ENCODE measurements at places on chromosomes 13 and 19. TPM values are rescaled to one million over a fixed set of nuclear protein-coding genes. Genes with fewer than 3 reads are reported as not detected.

The CILP2 gene
- 2.9 TPM for total RNA-seq

DNA sequence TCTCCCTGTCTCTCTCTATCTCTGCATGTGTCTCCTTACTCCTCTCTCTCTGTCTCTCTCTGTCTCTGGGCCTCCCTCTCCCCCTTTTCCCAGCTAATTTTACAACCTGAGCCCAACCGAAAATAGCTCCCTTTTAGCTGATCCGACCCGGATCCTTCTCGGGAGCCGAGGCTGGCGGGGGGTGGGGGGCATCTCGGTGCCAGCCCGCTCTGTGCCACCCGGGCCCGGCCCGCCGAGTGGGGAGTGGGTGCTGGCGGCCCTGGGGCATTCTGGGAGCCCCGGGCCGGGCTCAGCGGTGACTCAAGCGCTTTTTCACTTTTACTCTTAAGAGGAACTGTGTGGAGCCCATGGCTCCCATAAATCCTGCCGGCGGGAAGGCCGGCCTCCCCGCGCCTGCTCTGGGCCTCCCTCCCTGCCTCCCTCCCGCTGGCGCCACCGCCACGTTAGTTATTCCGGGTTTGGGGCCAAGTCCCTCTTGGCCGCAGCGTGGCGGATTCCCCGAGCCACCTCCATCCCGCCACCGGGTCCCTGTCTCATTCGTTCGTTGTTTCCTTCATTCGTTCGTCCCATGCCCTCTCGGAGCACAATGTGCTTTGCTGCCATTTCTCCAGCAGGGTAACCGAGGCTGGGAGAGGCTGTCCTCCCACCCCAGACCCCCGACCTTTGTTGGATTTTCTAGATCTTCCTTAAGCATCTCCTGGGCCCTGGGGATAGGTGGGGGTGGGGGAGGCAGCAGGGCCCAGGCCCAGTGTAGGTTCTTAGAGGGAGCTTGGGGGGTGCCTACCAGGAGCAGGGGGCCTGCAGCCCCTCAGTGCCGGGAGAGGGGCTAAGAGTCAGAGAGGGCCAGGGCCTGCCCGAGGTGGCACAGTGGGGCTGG lies 3.2 kb downstream of the NFIC start:
- H3K27ac ChIP-seq, result no peak overlapping the region
- peak overlapping the region; percentile 68 for H3K4me3 ChIP-seq
- no peaks in the 10 kb centered on the region for H3K36me3 ChIP-seq
- DNase-seq, result no peak
- peaks cover 4% of the 10 kb centered on the region for H3K4me1 ChIP-seq

- no peak for DNase-seq
- no peaks in the 10 kb centered on the region for H3K27me3 ChIP-seq
- no peaks in the 10 kb centered on the region for H3K4me1 ChIP-seq
- no peaks in the 10 kb centered on the region for H3K36me3 ChIP-seq
Measured at GRCh38 chr19:28711411-28711810, 501.5 kb downstream of the UQCRFS1 start.

DNA sequence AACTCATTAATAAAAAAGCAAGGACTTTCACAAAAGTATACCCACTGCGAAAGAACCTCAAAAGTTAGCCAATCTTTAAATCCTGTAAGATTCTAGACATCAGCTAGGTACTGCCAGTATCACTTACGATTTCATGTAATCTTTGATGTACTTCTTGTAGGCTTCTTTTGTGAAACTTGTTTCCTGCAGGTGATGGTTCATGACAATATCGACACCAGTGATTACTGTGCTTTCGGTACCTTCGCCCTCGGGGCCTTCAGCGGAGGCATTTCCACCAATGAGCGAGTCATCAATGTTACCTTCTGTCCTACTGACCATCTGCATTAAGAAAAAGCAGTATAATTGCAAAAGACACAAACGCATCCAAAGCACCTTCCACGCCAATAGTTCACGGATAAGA lies 1.1 kb downstream of the TPT1 start:
- peaks cover 41% of the 10 kb centered on the region for H3K36me3 ChIP-seq
- H3K4me3 ChIP-seq, result peak overlapping the region; percentile 100
- H3K27me3 ChIP-seq, result peaks cover 4% of the 10 kb centered on the region
- H3K27ac ChIP-seq, result peak overlapping the region; percentile 100
- DNase-seq, result no peak

GRCh38 chr13:30816736-30817135 lies 81.4 kb downstream of the ALOX5AP start:
- no peak overlapping the region for H3K4me3 ChIP-seq
- H3K36me3 ChIP-seq, result no peaks in the 10 kb centered on the region
- DNase-seq, result no peak
- H3K4me1 ChIP-seq, result peaks cover 15% of the 10 kb centered on the region
- H3K27ac ChIP-seq, result no peak overlapping the region
- no peaks in the 10 kb centered on the region for H3K27me3 ChIP-seq

DNA sequence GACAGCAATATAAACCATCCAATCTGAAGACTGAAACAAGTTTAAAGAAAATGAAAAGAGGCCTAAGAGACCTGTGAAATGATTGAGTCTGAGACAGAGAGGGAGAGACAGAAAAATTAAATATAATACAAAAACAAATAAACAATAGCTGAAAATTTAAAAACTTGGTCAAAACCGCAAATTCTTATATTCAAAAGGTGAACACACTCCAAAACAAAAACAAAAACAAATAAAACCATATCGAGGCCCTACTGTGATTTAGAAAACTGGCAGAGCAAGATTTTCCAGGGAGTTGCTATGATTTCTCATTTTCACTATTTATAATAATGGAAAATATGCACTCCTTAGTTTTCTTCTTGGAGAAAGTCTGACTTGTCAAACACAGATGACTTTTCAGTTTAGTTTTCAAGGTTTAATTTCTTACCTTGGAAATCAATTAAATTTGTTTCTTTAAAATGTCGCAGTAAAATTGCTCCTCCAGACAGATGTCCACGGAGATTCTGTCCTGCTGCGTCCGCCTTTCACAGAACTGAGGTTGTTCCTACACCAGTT lies 1420.3 kb downstream of the UQCRFS1 start:
- H3K4me3 ChIP-seq, result peak overlapping the region; percentile 93
- H3K4me1 ChIP-seq, result peaks cover 20% of the 10 kb centered on the region
- no peak for DNase-seq
- H3K36me3 ChIP-seq, result peaks cover 14% of the 10 kb centered on the region
- peak overlapping the region; percentile 79 for H3K27ac ChIP-seq
- no peaks in the 10 kb centered on the region for H3K27me3 ChIP-seq

GRCh38 chr19:15643387-15643786 lies 2.7 kb downstream of the CYP4F3 start:
- DNase-seq, result no peak
- H3K27me3 ChIP-seq, result no peaks in the 10 kb centered on the region
- H3K36me3 ChIP-seq, result peaks cover 10% of the 10 kb centered on the region
- H3K4me1 ChIP-seq, result no peaks in the 10 kb centered on the region
- no peak overlapping the region for H3K4me3 ChIP-seq

DNA sequence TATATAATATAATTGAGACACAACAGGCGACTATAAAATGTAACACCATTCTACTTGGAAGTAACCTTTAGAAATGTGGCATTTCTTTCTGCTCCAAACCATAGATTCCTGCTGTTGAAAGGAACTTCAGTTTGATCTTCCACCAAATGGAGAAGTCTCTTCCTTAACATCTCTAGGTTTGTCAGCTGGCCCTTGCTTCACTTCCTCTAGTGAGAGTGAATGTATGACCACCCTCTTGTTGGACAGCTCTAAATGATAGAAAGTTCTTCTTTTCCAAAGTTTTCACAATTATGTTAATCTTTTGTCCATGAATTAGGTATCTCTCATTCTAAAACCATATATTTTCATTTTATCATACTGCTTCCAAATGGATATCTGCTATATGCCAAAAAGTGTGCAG lies 13.8 kb upstream of the COG6 start:
- no peaks in the 10 kb centered on the region for H3K27me3 ChIP-seq
- H3K4me1 ChIP-seq, result no peaks in the 10 kb centered on the region
- no peaks in the 10 kb centered on the region for H3K36me3 ChIP-seq
- no peak overlapping the region for H3K4me3 ChIP-seq

GRCh38 chr19:38697641-38698071 lies 46.6 kb downstream of the CAPN12 start:
- no peak overlapping the region for H3K27ac ChIP-seq
- H3K27me3 ChIP-seq, result no peaks in the 10 kb centered on the region
- peaks cover 63% of the 10 kb centered on the region for H3K4me1 ChIP-seq

DNA sequence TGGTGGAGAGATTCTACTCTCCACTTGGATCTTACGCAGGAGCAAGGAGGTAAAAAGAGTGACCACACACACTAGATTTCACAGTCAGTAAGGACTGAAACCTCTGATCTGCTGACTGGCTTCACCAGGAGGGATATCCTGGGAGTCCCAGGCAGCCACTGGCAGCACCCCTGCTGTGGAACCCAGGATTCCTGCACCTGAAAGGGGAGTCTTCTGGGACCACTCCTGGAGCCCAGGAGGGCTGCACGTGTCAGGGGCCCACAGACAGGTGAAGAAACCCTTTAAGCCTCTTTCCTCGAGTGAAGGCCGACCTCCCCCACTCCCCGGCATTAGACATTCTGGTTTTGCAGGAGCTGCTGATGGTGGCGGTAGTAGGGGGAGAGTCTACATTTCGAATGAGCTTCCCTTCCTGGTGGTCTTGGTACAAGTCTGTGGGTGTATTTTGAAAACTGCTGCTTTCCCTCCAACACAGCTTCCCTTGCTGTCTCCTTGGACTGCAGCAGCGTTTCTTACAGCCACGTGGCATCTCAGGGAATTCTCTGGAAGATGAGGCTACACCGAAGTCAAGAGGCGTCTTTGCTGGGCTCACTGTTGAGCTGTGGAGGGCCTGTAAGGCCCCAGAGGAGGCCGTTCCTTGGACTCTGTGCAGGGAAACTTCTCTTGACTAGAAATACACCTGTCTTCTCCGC lies 62.6 kb downstream of the ALOX5AP start:
- H3K27ac ChIP-seq, result no peak overlapping the region
- H3K4me1 ChIP-seq, result peaks cover 40% of the 10 kb centered on the region
- H3K36me3 ChIP-seq, result no peaks in the 10 kb centered on the region
- DNase-seq, result no peak
- H3K4me3 ChIP-seq, result no peak overlapping the region
- H3K27me3 ChIP-seq, result no peaks in the 10 kb centered on the region

GRCh38 chr19:9672893-9673292 lies 2.0 kb downstream of the ZNF562 start:
- H3K4me1 ChIP-seq, result peaks cover 9% of the 10 kb centered on the region
- H3K36me3 ChIP-seq, result peaks cover 45% of the 10 kb centered on the region
- no peak overlapping the region for H3K27ac ChIP-seq
- peak overlapping the region; percentile 77 for H3K4me3 ChIP-seq
- H3K27me3 ChIP-seq, result no peaks in the 10 kb centered on the region
- no peak for DNase-seq

The NKG7 gene
- total RNA-seq, result not detected

DNA sequence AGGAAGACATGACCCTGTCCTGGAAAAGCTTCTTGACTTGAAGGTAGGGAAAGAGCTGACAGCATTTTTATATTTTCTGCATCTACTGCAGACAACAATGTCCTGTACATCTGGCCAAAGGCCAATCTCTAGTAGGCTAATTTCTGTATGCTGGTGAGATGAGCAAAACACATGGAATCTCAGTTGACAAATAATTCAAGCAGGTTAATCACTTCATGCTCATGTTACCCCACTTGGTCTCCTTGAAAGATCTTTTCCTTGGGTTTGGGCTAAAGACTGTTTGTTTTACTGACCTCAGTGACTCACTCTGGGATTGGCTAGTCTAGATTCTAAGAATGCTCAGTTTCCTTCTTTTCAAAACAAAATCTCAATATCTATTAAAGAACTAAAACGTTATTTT lies 298.8 kb downstream of the LMO7 start:
- DNase-seq, result no peak
- H3K4me1 ChIP-seq, result no peaks in the 10 kb centered on the region
- no peaks in the 10 kb centered on the region for H3K36me3 ChIP-seq
- H3K4me3 ChIP-seq, result no peak overlapping the region

DNA sequence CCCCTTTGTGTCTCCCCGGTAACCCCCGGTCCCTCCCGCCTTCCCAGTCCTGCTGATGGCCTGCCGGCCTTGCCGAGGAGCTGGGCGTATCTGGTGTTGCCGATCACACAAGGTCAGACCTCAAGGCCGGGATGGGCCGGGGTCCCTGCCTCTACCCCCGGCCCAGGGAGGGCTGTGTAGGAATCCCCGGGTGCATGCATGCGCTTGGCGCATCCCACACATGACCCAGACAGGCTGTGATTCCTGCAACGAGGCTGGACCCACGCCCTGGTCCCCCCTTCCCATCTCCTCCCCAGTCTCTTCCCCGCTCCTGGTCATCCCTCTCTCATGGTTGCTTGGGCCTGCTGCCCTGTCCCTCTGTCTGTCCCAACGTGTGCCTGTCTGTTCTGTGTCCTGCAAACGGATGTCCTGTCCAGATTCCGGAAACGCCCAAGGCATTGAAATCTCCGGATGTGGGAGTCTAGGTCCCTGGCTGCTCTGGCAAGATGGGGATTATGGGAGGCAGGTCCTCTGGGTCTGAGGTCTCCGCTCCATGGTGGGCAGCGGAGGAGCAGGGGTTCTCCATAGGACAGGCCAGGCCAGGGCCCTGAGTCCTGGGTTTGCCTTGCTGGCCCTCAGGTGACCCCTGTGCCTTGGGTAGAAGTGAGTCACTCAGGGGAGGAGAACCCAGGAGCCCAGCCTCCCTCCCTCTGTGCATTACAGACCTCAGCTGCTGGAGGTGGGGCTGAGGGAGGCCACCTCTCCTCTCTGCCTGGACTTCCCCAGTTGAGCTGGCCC lies 1.6 kb downstream of the PKN1 start:
- H3K27me3 ChIP-seq, result peaks cover 14% of the 10 kb centered on the region
- peak overlapping the region; percentile 62 for H3K27ac ChIP-seq
- peak overlapping the region; percentile 91 for H3K4me3 ChIP-seq
- no peak for DNase-seq
- peaks cover 22% of the 10 kb centered on the region for H3K4me1 ChIP-seq
- H3K36me3 ChIP-seq, result no peaks in the 10 kb centered on the region

GRCh38 chr19:53112286-53112685 lies 9.1 kb upstream of the ZNF160 start:
- no peak overlapping the region for H3K27ac ChIP-seq
- no peaks in the 10 kb centered on the region for H3K27me3 ChIP-seq
- peaks cover 63% of the 10 kb centered on the region for H3K36me3 ChIP-seq
- no peak overlapping the region for H3K4me3 ChIP-seq
- no peak for DNase-seq

DNA sequence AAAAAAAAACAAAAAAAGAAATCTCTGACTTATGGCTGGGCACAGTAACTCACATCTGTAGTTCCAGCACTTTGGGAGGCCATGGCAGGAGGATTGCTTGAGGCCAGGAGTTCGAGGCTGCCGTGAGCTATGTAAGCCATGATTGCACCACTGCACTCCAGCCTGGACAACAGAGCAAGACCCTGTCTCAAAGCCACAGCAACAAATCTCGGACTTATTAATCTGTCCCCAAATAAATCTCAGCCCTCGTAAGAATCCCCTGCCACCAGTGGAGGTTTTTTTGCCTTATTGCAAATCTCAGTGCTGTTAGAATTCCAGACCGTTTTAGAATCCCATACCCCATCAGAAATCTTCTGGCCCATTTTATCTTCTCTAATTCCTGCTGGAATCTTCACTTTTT lies 4.9 kb downstream of the SHKBP1 start:
- DNase-seq, result no peak
- H3K36me3 ChIP-seq, result peaks cover under 1% of the 10 kb centered on the region
- no peak overlapping the region for H3K4me3 ChIP-seq
- peaks cover 39% of the 10 kb centered on the region for H3K4me1 ChIP-seq
- H3K27me3 ChIP-seq, result no peaks in the 10 kb centered on the region

Measured in neural crest cell (in vitro differentiated cells).